CD4-positive, alpha-beta memory T cell (primary cell): ENCODE measurements at places on chromosomes 4 and X.

- DNase-seq, result no peak
Measured at GRCh38 chrX:23312136-23312535, 22.5 kb upstream of the PTCHD1 start.

GRCh38 chr4:173264684-173265185 lies 69.4 kb downstream of the HMGB2 start:
- DNase-seq, result peak; percentile 42

- no peak for DNase-seq
Measured at GRCh38 chr4:62804075-62804474, 1603.9 kb downstream of the ADGRL3 start.

DNA sequence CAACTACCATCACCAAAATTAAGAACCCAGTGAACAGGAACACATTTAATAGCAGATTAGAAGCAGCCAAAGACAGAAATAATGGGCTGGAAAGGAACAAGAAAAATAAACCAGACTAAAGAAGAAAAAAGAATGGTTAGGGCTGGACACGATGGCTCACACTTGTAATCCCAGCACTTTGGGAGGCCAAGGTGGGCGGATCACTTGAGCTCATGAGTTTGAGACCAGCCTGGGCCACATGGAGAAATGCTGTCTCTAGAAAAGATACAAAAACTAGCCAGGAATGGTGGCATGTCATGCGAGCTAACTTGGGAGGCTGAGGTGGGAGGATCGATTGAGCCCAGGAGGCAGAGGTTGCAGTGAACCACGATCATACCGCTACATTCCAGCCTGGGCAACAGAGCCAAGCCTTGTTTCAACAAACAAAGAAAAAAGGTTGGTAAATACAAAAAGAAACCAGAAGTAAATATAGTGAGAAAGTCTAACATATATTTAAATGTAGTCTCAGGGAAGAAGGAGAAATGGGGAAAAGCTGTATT lies 102.0 kb downstream of the AFAP1 start:
- DNase-seq, result no peak

DNA sequence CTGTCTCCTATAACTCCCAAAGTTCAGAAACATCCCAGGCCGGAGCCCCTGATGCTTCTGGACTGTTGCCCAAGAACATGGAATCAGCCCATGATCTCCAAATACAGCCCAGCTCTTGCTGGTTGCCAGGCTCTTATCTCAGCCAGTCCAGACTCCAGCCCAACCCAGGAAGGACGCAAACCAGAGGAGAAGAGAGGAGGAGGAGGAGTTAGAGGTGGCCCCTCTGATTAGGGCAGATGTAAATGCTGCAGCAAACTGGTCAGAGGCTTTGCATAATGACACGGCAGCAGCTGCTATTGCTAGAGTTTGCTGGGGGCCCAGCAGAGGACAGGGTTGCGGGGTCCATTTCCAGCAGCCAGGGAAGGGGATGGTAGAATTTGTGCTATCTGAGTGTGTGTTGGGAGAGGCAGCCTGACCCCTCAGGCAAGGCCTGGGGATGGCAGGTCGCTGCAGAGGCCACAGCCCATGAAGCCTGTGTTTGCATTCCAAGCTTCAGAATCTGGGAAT lies 4.2 kb upstream of the OTUD5 start:
- no peak for DNase-seq

GRCh38 chrX:2595258-2595657 lies 94.5 kb upstream of the DHRSX start:
- no peak for DNase-seq

DNA sequence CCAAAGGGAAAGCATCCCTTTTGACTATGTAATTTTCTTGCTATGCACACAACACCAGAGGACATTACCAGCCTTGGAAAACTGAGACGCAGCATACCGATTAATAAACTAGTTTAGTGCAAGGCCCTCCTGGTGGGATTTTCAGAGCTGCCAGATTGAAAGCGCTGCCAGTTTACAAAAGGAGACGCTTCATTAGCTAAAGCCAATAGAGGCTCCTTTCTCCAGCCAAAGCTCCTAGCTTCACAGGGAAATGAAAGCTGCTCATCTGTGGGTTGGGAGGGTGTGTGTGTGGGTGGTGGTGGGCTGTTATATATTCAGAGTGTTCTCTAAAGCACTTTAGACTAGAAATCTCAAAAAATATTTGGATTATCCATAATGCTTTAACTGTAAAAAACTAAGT lies 32.4 kb downstream of the SPANXN4 start:
- DNase-seq, result no peak

DNA sequence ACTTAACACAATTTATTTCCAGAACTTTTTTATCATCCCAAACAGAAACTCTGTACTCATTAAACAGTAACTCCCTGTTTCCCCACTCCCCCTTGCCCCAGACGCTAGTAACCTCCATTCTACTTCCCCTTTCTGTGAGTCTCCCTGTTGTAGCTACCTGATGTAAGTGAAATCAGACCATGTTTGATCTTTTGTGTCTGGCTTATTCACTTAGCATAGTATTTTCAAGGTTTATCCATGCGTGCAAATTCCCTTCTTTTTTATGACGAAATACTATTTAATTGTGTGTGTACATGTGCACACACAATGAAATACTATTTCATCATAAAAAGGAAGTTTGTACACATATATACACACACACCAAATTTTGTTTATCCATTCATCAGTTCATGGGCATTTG lies 5.2 kb downstream of the PKD2 start:
- DNase-seq, result no peak

GRCh38 chrX:12929701-12930100 lies 23.3 kb downstream of the TLR8 start:
- DNase-seq, result no peak

GRCh38 chr4:66048861-66049260 lies 378.6 kb upstream of the EPHA5 start:
- DNase-seq, result no peak

GRCh38 chr4:39541987-39542610 lies 14.9 kb upstream of the UGDH start:
- no peak for DNase-seq

DNA sequence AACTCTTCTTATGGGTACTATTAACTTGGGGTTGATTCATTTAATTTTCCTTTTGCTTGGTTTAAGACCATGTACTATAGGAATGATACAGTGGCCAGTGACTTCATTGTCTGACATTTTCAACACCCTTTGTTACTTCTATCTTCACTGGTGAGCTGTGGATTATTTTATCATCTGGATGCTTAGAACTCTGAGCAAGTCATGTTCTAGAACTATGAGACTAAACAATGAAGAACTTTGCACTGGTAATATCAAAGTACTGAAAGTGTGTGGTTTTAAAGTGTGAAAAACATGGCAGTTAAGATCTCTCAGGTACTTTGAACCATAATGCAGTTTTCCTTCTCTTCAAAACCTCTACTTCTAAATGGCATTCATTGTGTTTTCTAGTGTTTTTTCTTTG lies 47.8 kb downstream of the MAP7D3 start:
- no peak for DNase-seq

DNA sequence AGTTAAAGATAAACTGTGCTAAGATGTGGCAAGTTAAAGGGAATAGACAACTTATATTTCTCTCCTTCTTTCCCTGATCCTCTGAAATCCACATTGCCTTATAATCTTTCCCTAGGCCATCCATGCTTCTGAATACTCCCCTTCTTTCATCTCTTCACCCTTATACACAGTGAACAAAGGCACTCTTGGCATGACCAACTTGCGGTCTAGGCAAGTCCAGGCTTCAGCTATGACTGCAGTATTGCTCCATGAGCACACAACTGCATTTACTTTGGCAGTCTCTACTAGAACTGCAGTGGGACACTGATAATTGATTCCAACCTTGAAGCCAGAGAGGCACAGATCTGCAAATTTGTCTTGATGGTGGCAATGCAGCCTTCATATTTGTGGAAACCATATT lies 24.2 kb upstream of the UBA6 start:
- DNase-seq, result no peak

GRCh38 chr4:7651461-7651921 lies 216.8 kb upstream of the PSAPL1 start:
- no peak for DNase-seq

DNA sequence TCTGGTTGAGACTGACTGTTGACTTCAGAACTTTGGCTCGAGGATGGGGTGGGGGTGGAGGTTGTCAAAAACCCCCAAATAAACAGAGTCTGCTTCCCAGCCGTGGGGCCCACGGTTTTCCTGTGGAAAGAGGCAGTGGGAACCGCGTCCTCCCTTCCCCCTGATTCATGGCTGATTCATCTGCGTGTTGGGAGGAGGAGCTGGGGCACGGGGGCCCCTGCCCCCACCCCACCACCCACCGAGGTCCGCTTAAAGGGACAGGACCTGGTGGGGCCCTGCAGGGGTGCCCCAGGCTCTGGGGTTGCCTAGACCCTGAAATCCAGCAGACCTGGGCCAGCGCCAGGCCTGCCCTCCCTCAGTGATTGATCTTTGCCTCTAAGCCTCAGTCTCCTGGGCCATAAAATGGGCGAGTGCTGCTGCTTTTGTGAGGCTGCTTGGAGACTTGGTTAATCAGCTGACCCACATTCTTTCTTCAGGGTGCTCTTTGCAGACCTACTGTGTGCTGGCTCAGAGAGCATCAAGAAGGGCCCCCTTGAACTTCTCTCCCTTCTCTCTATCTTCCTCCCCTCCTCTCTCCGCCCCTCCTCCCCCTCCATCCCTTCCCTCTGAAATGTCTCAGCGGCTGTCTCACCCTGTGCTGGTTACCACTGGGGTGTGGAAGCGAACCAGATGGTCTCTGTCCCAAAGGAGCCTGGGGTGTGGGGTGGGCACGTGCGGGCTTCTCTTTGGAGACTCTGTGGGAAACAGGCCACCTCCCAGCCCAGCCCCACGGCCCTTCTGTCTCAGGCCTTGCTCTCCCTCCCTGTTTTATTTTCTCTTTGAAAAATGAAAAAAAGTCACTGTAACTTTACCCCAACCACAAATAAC lies 9.1 kb downstream of the HTRA3 start:
- DNase-seq, result no peak

- DNase-seq, result no peak
Measured at GRCh38 chrX:106912864-106913263, 7.3 kb upstream of the CLDN2 start.

- no peak for DNase-seq
Measured at GRCh38 chrX:24253469-24253868, 60.4 kb downstream of the SUPT20HL2 start.

GRCh38 chr4:112270640-112271421 lies 14.9 kb downstream of the TIFA start:
- no peak for DNase-seq

DNA sequence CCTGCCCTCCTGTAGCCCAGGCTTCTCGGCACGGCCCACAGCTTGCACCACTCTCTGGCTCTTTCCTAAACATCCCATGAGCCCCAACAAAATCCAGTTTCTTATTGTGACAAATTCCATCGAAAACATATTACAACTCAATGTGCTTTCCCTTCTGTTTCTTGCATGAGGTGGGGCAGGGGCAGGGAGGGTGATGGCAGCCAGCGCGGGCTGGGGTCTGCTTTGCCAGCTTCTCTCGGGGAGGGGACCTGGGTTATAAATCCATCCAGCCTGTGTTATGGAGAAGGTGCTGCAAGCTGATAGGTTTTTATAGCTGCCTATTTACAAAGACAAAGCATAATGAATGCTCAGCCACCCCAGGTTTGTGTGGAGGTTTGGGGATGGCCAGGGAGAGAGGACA lies 21.1 kb downstream of the PPP2R2C start:
- DNase-seq, result no peak

- DNase-seq, result no peak
Measured at GRCh38 chr4:26717332-26717731, 133.4 kb downstream of the TBC1D19 start.

GRCh38 chr4:69025191-69025998 lies 70.9 kb upstream of the UGT2B7 start:
- DNase-seq, result no peak

DNA sequence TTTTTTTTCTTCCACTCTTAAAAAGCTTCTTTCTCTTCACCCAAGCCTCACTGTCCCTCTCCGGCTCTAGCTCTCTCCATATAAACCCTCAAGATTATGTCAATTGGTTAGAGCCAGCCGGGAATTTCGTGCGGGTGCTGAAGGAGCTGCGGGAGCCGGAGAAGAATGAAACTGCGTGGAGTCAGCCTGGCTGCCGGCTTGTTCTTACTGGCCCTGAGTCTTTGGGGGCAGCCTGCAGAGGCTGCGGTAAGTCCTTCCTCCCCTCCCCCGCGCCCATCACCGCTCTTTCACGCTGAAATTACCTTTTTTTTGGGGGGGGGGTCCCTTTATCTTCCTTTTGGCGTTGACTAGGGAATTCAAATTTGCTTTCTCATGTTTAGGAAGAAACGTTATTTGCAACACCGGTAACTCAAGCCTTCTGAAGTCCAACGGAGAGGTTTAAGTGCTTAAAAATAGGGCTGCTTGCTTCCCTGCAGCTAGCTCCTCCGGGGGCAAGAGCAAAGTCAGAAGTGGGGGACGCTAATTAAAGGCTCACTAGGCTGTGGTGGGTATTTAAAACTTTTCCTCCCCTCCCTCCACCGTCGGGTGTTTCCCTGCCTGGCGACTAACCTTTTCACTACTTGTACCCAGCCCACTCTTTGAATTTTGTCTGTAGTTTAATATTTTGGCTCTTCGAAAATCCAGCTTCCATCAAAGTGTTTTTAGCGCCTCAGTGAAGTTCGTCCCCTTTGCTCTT lies 491 bp downstream of the COL4A5 start:
- no peak for DNase-seq

- DNase-seq, result no peak
Measured at GRCh38 chr4:15234856-15235126, 193.0 kb upstream of the C1QTNF7 start.

GRCh38 chrX:40845331-40845911 lies 110.1 kb upstream of the MED14 start:
- no peak for DNase-seq

DNA sequence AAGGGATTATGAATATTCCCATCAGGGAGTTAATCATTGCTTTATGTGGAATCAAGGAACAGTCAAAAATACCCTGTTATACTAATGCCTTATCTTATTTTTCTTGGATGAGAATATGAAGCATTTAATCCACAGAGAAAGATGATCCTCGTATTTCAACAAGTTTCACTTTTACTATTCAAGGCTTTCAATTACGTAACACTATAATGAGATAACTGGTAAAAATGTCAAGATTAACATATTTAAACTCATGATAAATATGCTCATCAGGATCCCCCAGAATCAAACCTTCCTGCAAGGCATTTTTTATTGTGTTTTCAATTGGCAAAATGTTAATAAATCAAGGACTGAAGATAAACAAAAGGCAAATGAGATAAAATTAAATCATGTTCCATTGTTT lies 5.1 kb downstream of the ZXDA start:
- DNase-seq, result no peak

- DNase-seq, result no peak
Measured at GRCh38 chr4:88135356-88135663, 23.1 kb downstream of the ABCG2 start.
